NCI-H1436 treated with DMSO at 0.1 percent for 48 hours (cell line): ENCODE measurements at places on chromosomes 11 and 22.

DNA sequence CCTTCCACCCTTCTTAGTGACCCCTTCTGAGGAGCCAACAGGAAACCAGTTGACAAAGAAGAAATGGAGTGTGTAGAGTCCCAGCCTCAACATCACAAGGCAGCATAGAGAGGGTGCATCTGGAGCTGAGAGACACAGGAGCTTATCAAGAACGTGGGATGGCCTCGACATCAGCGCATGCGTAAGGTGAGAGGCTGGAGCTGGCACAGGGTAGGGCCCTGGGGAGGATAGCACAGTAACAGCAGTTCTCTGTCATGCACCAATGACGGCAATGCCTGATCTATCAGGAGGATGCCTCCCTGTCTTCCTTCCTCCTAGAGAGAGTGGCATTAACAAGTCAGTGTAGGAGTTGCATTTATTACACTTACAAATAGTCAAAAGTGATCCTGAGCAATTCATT lies 426.1 kb downstream of the NTM start:
- DNase-seq = no peak

DNA sequence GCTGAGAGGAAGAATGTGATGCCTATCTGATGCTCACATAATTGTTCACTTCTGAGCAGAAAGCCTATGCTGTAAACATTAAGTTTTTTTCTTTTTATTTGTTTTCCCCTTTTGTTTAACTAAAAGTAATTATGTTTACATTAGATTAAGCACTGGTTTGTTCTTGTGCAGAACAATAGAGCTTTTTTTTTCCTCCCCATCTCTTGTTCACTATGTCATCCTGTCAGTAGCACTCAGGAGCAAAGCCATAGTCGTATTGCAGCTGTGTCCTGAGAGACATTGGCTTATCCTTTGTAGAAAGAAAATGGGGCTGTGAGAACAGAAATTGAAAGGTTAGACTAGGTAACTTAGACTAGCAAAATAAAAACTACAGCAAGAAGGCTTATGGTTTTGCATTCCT lies 301.8 kb upstream of the RAG2 start:
- no peak for DNase-seq

DNA sequence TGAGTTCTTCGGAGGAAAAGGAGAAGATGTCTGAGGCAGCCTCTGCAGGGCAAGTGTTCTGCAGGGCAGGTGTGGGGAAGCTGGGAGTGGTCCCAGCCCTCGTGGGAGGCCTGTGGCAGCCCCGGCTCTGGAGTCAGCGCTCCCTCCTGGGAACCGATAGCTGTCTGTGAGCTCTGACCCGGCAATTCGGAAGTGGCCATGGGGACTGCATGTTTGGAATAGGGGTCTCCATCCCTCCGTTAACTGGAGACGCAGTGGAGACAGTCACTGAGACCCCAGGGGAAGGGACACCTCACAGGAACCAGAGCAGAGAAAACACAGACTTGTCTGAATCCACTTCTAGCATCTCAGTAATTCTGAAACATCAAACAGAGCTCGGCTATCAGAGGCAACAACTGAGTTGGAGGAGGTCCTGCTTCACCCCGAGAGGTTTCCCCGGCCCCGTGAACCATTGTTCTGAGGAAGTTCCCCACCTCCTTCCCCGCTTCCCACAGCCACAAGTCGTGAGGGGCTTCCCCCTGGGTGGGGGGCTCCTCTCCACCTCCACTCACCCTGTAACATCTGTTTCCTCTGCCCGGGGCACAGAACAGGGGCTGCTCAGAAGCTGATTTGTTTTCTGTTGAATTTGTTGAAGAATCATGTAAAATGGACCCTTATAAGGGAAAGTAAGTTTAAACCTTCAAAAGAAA lies 99.6 kb downstream of the BRD1 start:
- no peak for DNase-seq

DNA sequence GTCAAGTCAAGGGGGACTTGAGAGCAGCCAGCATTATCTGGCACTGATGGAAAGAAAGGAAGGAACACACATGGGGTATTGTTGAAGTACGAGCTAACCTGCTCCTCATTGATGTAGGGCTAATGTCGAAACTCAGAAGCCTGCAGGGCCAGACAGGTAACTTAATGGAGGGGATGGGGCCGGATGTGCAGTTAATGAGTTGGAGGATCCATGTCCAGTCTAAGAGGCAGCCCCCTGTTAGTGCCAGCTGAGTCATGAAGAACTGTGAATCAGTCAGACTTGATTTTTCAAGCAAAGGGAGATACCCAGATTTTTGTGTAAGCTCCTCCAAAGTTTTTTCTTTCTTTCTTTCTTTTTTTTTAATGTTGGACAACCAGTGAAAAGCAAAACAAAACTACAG lies 65.6 kb downstream of the CECR2 start:
- DNase-seq = no peak

DNA sequence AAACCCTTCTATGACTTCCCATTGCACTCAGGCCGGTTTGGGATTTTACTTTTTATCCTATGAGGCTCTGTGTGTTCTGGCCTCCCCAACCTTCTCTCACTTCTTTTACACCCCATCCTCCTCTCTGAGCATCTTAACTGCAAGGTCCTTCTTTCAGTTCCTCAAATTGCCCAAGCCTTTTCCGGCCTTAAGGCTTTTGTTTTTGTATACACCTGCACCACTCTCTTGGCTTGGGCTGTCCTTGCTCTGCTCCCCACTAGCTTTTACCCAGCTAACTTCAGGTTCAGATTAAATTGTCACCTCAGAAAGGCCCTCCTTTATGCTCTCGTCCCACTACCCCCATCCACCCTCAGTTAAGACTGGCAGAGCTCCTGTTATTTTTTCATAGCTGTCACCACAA lies 55.5 kb downstream of the FAM83F start:
- DNase-seq = no peak

- no peak for DNase-seq
Observed at GRCh38 chr11:83475760-83476159, 189.6 kb upstream of the CCDC90B start.
